Fibroblast of villous mesenchyme (primary cell): ENCODE measurements at places on chromosomes 5 and 9. TPM values are rescaled to one million over a fixed set of nuclear protein-coding genes. Genes with fewer than 3 reads are reported as not detected.

The REEP2 gene
- total RNA-seq = 13.0 and 16.4 TPM in 2 replicates

The ELAVL2 gene
- not detected in 2 replicates for total RNA-seq

The BAAT gene
- total RNA-seq = under 0.01 TPM in 1 of 2 replicates, not detected in the other

The ARID3C gene
- total RNA-seq = 0.32 TPM in 1 of 2 replicates, not detected in the other

The SLC31A2 gene
- 11.6 and 23.3 TPM in 2 replicates for total RNA-seq

The SLC12A7 gene
- 9.5 and 12.9 TPM in 2 replicates for total RNA-seq

The ZNF462 gene
- total RNA-seq = 16.4 and 32.4 TPM in 2 replicates

GRCh38 chr9:35683323-35683722, 6.4 kb downstream of the TPM2 start:
- DNase-seq = no peak

DNA sequence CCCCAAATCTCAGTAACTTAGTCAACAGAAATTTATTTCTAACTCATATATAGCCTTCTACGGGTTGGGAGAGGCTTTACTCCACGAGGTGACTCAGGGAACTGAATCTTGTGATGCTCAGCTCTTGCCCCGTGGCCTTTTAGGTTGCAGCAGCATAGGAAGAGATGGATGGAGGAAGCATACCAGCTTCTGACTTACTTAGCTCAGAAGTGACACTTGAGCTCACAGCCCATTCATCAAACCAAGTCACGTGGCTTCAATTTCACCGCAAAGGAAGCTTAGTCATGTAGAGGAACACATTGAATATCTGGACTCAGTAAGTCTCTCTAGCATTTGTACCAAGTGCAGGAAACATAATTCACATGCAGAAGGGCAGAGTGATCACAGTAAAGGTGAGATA, 124.1 kb upstream of the KCNN2 start:
- DNase-seq = no peak

DNA sequence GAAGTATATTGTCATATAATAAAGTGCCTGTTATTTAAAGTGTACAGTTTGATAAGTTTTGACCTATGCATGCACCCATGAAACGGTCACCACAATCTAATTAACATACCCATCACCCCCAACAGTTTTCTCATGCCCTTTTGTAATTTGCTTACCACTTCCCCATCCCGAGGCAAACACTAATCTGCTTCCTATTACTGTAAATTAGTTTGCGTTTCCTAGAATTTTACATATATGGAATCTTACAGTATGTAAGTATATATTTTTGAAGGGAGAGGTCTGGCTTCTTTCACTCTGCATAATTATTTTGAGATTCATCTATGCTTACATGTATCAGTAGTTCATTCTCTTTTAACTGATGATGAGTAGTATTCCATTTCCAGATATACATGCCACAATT, 56.5 kb downstream of the AMBP start:
- no peak for DNase-seq

DNA sequence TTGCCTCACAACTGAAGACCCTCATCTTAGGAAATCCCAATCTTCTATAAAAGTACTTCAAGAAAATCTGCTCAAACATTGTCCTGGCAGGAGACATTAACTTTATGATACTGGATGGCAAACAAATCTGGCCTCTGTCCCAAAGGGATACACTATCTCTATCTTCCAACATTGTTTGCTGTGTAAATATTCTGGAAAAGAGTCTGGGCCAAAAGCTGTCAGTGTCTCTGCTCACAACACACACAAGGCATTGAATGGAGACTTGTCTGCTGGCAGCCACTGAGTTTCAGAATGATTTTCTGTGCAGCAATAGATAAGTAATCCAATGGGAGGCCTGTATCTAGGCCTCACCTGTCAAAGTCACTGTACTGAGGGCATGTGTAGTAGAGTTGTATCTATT, 471.1 kb downstream of the DMAC1 start:
- no peak for DNase-seq

DNA sequence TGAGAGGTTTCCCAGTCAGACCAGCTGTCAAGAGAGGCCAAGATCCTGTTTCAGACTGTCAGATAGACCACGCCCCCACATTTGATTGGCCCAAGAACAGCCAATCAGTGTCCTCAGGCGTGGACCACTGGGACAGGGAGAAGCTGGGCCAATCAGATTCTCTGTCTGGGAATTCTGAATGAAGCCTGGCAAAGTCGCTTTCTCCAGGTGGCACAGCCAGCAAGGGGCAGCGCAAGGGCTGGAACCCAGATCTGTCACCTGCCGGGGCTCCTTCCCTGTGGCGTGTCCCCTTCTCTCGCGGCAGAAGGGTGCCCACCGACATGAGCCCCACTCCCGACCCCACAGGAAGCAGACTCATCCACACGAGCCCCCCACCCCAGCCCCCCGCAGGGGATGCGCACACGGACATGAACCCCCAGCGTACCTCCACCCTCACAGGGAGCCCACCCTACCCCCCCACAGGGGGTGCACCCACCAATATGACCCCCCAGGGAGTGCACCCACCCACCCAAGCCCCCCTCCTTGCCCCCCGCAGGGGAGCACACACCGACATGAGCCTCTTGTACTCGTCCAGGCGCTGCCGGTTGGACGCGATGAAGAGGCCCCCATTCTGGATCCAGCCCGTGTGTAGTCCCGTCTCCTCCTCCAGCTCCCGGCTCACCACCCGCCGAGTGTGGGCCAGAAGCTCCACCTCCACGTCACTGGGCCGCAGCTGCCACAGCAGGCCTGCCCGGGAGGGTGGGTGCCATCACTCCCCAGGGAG, 6.1 kb downstream of the SARDH start:
- peak; percentile 32 for DNase-seq

GRCh38 chr5:180053061-180053602, 18.4 kb downstream of the RNF130 start:
- peak; percentile 4 for DNase-seq

GRCh38 chr5:107969847-107970246, 299.1 kb upstream of the EFNA5 start:
- no peak for DNase-seq

DNA sequence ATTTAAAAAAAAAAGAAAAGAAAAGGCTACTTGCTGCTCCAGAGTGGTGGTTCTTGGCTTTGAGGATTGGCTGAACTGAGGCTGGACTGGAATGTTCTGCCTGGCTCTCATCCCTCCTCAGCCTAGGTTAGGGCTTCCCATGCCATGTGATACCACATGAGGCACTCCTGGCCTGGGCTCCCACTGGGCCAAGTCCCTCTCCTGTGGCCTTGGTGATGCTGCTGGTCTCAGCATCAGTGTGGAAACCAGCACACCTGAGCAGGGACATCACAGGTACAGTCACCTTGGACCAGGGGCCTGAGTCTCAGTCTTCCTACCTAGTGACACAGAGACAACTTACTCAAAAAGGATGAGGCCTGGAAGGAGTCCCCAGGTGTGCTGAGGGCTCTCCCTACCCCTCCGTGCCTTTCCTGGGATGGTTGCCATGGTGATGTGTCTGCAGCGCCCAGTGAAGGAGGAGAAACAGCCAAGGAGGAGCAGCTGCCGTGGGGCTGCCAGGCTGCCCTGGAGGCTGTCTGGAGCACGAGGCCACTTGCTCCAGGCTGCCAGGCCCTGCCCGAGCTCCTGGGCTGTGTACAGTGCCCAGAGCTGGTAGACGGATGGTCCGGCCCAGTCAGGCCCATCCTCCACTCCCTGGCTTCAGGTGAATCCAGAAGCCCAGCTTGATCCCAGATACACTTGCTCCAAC, 71.0 kb downstream of the WNK2 start:
- DNase-seq = no peak

GRCh38 chr5:32639943-32640342, 54.6 kb downstream of the SUB1 start:
- DNase-seq = no peak

GRCh38 chr9:105024529-105024928, 96.6 kb upstream of the ABCA1 start:
- DNase-seq = no peak

DNA sequence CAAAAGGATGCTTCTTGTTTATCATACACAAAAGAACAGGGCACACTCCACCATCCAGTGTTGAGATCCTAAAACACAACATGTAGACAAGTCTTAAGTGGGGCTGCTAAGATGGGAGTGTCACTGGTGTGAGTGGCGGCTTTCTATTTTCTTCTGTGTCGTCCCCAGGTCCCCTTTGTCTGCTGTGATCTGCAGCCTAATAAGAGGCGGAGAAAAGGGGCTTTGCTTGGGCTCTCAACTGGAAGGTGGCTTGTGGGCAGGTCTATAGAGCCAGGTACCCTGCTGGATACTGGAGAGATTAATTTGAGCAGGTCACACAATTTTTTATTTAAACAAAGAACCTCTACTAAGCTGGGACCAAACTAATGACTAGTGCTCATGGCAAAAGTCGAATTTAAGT, 126.1 kb upstream of the SAP30L start:
- DNase-seq = no peak

DNA sequence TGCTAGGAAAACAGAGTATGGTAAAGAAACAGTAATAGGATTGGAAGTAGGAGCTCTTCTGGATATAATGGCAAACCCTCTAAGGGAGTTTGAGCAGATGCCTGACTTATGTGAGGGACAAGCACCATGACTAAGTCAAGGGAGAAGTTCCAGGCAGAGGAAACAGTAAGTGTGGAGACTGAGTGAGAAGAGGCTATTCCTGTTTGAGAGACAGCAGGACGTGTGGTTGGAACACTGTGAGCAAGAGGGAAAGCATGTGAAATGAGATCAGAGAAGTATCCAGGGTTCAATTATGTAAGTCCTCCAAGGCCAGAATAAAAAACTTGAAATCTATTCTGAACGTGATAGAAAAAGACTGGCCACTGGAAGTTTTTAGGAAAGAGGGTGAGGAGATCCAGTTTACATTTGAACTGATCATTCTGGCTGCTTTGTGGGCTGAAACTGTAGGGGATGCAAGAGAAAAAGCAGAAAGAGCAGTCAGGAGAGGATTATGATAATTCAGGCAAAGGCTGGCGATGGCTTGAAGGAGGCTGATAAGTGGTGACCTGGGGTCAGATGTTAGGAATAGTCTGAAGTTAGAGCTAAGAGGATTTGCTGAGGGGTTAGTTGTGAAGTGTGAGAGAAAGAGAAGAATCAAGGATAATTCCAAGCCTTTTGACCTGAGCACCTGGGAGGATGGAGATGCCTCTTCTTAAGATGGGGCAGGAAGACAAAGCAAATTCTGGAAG, 19.2 kb downstream of the DMAC1 start:
- peak; percentile 56 for DNase-seq

- no peak for DNase-seq
Measured at GRCh38 chr9:134962973-134963364, 45.3 kb upstream of the FCN1 start.

DNA sequence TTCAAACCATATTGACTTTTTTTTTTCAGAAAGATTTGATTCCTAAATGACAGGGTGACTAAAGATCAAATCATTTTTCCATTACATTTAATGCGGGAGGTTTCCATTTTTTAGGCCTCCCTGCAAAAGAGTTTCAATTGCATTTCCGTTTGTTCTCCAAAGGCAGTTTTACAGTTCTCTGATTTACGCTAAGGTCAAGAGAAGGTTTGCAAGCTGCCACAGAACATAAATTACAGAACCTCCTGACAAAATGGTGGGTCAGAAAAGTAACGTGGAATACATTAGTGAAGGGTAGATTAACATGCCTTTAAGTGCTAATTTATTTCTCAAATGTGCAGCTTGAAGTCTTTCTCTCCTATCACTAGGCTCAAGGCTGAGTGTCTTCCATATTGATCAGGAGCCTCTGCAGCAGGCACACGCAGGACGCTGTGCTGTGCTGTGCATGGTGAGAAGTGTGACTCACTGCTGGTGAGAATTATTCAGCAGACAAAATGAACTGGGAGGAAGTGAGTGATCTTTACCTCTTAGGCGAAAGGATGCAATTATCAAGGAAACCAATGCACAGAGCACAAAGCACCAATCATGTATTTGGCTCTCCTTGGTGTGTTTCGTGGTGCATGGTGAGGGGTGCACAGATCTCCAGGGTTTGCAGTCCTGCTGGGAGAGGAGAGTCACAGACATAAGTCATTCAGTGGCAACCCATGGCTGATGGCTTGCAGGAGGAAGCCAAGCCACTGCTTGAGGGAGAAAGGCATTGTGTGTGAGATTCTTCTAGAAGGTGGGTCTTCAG, 136.3 kb downstream of the TENT4A start:
- no peak for DNase-seq

- DNase-seq = no peak
Measured at GRCh38 chr9:134853893-134854292, 26.7 kb upstream of the FCN2 start.

DNA sequence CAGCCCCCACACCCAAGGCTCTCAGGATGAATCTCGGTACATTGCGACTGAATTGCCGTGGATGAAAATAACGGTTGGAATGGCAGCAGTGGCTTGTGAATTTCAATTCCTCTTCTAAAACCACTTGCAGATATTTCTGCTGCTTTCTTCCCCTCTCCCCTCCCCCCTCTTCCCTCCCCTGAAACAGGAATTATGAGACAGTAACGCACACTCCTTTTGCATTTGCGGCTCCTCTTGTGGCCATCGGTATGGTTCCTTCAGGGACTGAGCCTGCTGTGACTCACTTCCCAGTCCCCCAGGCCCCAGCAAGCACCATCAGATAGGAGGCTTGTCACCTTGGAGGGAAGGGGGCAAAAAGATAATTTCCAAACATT, 9.7 kb downstream of the DCANP1 start:
- no peak for DNase-seq

DNA sequence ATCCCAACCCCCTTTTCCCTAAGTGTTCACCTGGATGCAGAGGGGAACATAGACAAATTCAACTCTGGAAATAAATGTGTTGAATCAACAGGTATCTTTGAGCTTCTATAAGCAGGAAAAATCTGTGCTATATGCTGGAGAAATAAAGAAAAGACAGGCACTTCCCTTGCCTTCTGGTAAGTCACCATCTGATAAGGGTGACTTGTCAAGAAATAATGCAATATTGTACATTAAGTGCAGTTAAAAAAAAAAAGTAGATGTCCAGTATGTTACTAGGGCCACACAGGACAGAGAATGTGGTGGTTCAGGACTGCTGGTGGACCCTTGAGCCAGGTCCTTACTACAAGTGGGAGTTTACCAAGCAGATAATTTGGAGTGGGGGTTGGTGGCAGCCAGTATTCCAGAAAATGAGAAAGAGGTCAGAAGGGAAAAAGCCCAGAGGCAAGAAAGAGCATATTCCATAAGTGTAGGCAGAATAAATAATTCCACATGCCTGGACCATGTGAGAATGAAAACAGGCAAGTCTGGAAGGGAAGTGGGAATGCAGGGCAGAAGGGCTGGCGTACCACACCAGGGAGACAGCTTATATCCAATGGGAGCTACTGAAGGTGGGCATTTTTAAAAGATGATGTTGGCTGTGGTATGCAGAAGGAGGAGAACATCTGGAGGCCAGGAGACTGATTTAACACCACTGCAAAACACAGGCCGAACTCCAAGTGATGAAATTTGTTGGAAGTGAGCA, 209.9 kb downstream of the SEMA5A start:
- DNase-seq = no peak

GRCh38 chr9:703392-703791, 138.1 kb upstream of the DMRT1 start:
- DNase-seq = no peak
